Activated CD4-positive, alpha-beta memory T cell treated with anti-CD3 and anti-CD28 coated beads for 36 hours (primary cell): ENCODE measurements at places on chromosomes 6 and 20. TPM values are rescaled to one million over a fixed set of nuclear protein-coding genes. Genes with fewer than 3 reads are reported as not detected.

- no peak overlapping the region for H3K4me3 ChIP-seq
- H3K27ac ChIP-seq = no peak overlapping the region
- H3K27me3 ChIP-seq = no peaks in the 10 kb centered on the region
- H3K36me3 ChIP-seq = no peaks in the 10 kb centered on the region
- peak; percentile 5 for DNase-seq
Measured at GRCh38 chr20:62742979-62743776, 34.5 kb downstream of the NTSR1 start.

- H3K36me3 ChIP-seq = no peaks in the 10 kb centered on the region
- no peaks in the 10 kb centered on the region for H3K4me1 ChIP-seq
- no peak overlapping the region for H3K27ac ChIP-seq
- no peaks in the 10 kb centered on the region for H3K27me3 ChIP-seq
Measured at GRCh38 chr6:164502833-164503232, 806.6 kb downstream of the C6orf118 start.

GRCh38 chr6:11296449-11297375 is 64.2 kb upstream of the NEDD9 start:
- no peaks in the 10 kb centered on the region for H3K27me3 ChIP-seq
- H3K4me1 ChIP-seq = peaks cover 39% of the 10 kb centered on the region
- H3K36me3 ChIP-seq = peaks cover 50% of the 10 kb centered on the region
- no peak overlapping the region for H3K4me3 ChIP-seq

GRCh38 chr6:91149956-91150705 is 563.3 kb upstream of the MAP3K7 start:
- no peaks in the 10 kb centered on the region for H3K36me3 ChIP-seq
- no peak overlapping the region for H3K27ac ChIP-seq

DNA sequence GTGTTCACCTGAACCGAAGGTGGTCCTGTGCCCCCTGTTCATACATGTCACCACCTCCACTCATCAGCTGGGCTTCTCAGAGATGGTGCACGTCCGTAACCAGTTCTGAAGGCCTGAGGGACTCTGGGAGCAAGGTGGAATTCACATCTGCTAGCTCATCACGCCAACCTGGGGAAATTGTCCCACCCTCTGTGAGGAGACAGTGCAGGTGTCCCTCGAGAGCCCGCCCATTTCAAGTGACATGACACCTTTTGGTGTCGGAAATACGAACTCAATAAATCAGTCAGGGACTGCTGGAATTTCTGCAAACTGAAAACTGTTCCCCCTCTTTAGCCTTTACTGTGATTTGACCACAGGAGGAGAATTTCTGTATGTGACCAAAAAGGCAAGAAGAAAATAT is 99.4 kb downstream of the SYNDIG1 start:
- H3K36me3 ChIP-seq = no peaks in the 10 kb centered on the region
- H3K27ac ChIP-seq = no peak overlapping the region
- H3K27me3 ChIP-seq = peaks cover 6% of the 10 kb centered on the region
- DNase-seq = no peak
- H3K4me3 ChIP-seq = no peak overlapping the region

GRCh38 chr6:144602523-144603180 is 317.5 kb downstream of the UTRN start:
- H3K27ac ChIP-seq = no peak overlapping the region
- no peaks in the 10 kb centered on the region for H3K27me3 ChIP-seq
- H3K4me3 ChIP-seq = no peak overlapping the region
- peaks cover 33% of the 10 kb centered on the region for H3K4me1 ChIP-seq
- peak; percentile 22 for DNase-seq

GRCh38 chr20:13423472-13424173 is 202.5 kb downstream of the ISM1 start:
- no peak for DNase-seq
- H3K4me3 ChIP-seq = no peak overlapping the region
- peaks cover 4% of the 10 kb centered on the region for H3K36me3 ChIP-seq
- no peak overlapping the region for H3K27ac ChIP-seq
- no peaks in the 10 kb centered on the region for H3K27me3 ChIP-seq

The RCAN2 gene
- total RNA-seq = 5.4 TPM

The SLC22A23 gene
- 0.90 TPM for total RNA-seq

The ERVFRD-1 gene
- total RNA-seq = not detected

The CPNE5 gene
- 1.8 TPM for total RNA-seq

The ME1 gene
- 0.24 TPM for total RNA-seq

The SYNDIG1 gene
- not detected for total RNA-seq
